ENCODE measurements at places on chromosomes 16 and 17.

- DNase-seq, result no peak
These were observed 1.9 kb upstream of the TUBB3 start for GRCh38 chr16:89921131-89921701.

DNA sequence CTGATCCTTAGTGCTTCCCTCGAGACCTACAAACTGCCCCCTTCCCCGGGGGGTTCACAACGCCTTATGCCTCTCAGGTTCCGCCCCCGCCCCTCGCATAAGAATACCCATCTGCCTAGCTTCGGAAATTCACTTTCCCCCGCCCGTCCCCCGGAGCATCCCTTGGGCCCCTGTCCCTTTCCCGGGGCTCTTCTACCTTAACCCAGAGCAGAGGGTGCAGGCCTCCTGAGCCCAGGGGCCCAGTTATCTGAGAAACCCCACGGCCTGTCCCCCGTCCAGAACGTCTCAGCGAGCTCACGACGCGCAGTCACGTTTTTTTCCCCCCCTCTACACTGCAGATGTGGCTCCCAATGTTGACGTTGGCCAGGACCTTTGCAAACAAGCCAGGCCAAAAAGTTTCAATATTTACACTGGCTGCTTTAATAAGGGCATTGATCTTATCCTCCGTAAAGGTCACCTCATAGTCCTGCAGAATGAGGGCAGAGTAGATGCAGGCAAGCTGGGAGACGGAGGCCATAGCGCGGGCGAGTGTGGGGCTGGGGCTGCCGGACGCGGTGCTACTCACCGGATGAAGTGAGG is 1.4 kb upstream of the NBR1 start:
- DNase-seq, result no peak

DNA sequence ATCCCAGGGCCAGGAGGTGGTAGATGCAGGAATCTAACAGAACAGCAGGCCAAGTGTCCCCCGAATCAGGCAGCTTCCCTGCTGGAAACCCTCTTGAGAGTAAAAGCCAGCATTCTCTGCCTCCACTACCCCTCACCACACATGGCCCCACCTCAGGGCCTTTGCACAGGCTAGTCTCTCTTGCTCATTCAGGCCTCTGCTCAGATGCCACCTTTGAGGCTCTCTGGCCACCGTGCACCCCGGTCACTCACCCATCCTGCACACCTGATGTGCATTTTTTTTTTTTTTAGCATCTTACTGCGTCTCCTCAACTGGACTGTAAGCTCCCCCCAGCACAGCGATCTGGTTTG is 34.5 kb upstream of the GSE1 start:
- DNase-seq, result no peak

DNA sequence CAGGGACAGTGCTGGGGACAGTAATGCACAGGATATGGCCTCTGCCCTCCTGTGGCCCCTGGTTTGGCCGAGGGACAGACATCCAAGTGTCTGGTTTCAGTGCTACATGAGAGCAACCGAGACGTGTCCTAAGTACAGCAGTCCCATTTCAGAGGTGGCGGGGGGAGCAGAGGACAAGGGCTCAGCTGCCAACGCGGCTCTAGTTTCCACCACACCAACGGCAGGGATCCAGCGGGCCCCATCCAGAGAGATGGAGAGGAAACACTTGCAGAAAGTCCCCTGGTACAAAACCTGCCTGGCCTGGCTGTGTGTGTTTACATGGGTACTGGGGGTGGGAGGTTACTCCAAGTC is 125.8 kb upstream of the SMURF2 start:
- DNase-seq, result no peak

DNA sequence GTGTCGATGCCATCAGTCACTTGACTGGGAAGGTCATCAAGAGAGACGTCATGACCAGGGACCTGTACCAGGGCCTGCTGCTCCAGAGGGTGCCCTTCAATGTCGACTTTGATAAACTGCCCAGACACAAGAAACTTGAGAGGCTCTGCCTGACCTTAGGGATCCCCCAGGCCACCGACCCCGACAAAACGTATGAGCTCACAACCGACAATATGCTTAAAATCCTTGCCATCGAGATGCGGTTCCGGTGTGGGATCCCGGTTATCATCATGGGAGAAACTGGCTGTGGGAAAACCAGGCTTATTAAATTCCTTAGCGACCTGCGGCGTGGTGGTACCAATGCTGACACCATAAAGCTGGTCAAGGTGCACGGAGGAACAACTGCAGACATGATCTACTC is 69.6 kb upstream of the ENDOV start:
- no peak for DNase-seq

GRCh38 chr16:80744856-80745255 is 59.5 kb downstream of the CDYL2 start:
- DNase-seq, result no peak

- DNase-seq, result no peak
These were observed 5.0 kb downstream of the NFATC3 start for GRCh38 chr16:68090130-68090529.

- no peak for DNase-seq
These were observed 5.0 kb downstream of the PROCA1 start for GRCh38 chr17:28706471-28707338.

DNA sequence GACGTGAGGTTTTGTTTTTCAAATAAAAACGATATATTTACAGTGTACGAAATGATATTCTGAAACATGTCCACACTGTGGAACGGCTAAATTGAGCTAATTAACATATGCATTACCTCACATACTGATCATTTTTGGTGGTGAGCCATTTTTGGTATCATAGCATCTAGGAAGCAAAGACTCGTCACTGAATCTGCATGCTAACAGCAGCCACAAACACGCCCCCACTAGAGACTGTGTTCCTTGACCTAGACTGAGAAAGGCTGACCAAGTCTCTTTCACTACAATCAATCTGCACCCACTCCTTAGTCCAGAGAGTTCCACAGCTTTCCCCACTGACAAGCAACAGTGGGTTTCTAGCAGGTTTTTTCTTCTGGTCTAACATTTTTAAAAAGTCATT is 29.5 kb downstream of the NPLOC4 start:
- DNase-seq, result no peak

DNA sequence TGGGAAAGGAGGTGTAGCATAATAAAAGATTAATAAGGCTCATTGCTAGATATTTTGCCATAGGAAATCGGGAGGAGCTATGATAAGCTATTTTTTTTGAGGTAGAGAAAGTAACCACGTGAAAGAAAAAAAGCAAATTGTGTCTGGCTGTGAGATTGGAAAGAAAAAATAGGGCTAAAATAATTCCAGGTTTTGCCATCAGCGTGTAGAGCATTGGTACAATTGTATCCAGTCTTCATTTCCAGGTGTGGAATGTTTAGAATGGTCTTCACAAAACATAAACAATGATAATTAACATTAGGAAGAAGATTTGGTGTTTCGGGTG is 1.1 kb downstream of the TANC2 start:
- DNase-seq, result no peak

- DNase-seq, result peak; percentile 30
These were observed 358.3 kb upstream of the SOX9 start for GRCh38 chr17:71762526-71762925.

DNA sequence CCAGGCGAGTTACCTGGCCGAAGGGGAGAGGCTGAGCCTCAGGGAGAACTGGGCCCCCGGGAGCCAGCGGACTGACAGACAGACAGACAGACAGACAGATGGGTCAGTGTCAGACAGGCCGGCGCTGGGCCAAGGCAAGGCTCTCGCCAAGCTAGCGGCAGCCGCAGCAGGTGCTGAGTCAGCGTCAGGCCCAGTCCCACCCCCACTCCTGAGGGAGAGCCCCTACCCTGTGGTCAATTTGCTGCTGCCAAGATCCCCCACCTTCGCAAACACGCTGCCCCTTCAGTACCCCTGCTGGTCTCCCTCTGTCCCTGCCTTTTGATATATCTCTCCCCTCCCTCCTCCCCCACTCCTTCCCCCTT is 1.5 kb downstream of the FGF11 start:
- DNase-seq, result peak; percentile 50

DNA sequence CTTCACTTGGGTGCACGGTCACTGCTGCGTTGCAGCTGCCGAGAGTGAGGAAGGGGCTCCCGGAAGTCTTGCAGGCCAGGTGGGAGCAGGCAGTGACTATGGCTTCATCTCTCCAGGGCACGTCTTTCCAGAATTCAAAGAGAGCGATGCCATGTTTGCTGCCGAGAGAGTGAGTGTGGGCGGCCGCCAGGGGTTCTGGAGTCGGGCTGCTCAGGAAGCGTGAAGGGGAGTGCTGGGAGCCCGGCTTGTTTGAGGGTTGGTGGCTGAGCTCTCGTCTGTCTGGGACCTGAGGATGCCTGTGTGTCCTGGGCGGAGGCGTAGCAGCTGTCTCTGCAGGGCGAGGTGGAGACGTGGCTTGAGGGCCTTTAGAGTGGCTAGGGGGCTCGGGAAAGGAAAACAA is 6.3 kb downstream of the HGS start:
- DNase-seq, result no peak

DNA sequence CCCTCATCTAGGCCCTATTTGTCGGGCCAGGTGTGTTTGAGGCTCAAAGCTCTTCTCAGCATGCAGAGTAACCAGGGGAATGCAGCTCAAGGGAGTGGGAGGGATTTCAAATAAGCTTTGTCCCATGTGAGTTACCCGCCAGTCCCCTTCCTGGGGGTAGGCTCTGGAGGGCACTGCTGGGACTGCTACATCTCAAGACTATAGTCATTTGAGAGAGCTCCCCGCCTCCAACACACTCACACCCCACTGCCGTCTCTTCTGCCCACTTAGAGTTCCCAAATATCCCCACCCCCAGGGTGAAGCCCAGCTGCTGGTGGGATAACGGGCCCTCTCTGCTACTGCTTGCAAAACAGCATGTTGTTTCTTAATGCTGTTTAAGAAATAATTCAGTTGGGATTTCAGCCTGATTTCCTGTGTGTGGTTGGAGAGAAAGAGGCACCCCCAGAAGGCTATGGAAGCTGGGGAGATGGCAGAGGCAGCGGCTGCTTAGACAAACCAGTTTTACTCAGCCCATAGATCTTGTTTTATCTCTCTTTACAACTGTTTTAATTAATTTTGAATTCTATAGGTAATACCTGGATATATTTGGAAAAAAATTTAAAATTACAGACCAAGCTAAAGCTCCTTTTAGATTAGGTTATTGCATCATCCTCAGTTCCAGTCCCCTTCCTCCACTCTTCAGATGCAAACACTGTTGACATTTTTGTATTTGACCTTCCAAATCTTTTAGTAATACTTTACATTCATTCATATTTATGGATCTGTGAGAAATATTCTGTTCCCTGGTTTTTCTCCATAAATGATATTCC is 4.1 kb upstream of the MPO start:
- DNase-seq, result no peak

DNA sequence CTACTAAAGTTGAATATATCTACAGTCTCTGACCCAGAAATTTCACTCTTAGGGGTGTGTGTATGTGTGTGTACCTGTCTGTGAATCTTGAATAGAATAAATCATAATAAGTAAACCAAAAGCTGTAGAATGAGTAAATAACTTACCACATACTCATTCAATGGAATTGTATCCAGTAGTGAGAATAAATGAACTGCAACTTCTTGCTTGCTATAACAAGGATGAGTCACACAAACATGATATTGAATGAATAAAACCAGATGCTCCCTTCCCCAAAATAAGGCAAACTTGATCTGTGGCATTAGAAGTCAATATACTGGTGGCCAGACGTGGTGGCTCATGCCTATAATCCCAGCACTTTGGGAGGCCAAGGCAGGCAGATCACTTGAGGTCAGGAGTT is 259.8 kb upstream of the MON1B start:
- no peak for DNase-seq

DNA sequence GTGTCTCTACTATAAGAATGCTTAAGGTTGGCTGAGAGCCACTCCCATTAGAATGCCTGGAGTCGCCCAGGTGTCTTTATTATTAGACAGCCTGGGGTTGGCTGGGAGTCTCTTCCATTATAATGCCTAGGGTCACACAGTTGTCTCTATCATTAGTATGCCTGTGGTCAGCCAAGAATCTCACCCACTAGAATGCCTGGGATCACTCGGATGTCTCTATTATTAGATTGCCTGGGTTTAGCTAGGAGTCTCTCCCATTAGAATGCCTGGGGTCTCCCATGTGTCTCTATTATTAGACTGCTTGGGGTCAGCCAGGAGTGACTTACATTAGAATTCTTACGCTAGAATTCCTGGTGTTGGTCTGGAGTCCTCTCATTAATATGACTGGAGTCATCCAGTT is 2255.3 kb downstream of the TP53TG3F start:
- DNase-seq, result no peak

- no peak for DNase-seq
These were observed 775.8 kb downstream of the CDH11 start for GRCh38 chr16:64346080-64346479.

DNA sequence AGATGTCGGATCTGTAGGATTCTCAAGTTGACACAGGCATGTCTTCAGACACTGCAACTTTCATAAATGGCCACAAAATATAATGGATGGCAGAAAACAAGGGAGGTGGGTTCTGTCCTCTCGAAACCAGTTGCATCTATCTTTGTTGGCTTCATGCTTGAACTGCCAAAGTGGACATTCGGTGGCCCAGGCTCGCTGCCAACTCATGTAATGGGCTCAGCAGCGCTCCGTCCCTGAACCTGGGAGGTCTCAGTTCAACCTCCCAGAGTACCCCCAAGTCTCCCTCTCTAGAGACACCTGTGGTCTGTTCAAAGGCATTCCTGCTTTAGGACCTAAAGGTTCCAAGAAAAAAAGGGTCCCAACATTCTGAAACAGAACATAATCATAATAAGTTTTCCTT is 71.9 kb downstream of the NXN start:
- no peak for DNase-seq

DNA sequence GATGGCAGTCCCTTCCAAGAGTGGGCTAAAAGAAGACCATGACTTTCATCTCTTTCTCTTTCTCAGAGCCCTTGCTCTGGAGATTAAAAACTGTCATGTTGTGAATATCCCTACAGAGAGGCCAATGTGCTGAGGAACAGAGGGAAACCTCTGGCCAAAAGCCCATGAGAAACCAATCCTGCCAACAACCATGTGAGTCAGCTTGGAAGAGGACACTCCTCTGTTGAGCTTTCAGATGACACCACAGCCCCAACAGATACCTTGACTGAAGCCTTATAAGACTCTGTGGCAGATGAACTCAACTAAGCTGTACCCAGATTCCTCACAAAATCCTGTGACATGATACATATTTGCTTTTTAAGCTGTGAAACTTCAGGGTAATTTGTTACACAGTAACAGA is 19.6 kb downstream of the CPPED1 start:
- DNase-seq, result no peak

- no peak for DNase-seq
These were observed 562.7 kb upstream of the WSB1 start for GRCh38 chr17:26731005-26731921.

DNA sequence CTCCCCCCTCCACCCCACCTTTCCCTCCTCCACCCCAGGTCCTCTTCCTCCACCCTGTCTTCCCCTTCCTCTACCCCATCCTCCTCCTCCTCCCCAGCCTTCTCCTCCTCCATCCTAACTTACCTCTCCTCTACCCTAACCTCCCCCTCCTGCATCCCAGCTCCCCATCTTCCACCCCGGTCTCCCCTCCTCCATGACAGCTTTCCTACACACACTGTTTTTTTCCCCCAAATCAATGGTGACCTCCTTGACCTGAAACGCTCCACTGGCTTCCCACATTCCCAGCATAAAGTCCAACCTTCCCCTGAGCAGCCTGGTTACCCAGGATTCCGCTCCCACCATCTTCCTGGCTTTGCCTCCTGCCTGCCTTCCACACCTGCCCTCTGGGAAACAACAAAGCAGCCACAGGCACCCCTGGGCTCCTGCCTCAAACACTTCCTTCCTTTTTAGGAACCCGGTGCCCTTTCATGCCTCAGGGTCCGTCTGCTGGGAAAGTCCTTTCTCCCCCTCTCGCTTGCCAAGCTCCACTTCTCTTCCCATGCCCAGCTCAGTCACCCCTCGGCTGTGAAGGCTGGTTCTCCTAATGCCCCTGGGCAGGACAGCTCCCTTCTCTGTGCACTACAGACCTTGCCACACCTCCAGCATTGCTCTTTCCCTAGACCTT is 2.1 kb downstream of the RGS9 start:
- no peak for DNase-seq
